PC-9 (cell line): ENCODE measurements at places on chromosomes 7 and 10. TPM values are rescaled to one million over a fixed set of nuclear protein-coding genes. Genes with fewer than 3 reads are reported as not detected.

GRCh38 chr7:155831807-155832524 lies 19.7 kb upstream of the SHH start:
- H3K27ac ChIP-seq: no peak overlapping the region
- H3K4me3 ChIP-seq: no peak overlapping the region
- H3K4me1 ChIP-seq: 0 out of 2 replicates have a peak, but pooled peaks cover 6% of the 10 kb centered on the region
- DNase-seq: no peak
- no peaks in the 10 kb centered on the region for H3K27me3 ChIP-seq

DNA sequence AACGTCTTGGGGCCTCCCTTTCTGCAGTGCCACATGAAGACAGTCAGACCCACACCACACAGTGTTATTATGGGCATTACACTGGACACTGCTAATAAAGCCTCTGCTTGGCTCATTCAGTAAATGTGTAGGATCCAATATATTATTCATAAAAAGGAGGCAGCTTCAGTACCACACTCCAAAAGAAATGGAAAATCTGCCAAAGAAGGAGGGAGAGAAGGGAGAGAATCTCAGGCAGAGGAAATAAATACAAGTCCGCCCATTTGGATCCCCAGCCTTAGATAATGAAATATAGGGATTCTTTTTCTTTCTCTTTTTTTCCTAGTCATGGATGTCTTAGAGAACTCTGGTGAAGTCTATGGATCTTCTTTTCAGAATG lies 162.2 kb downstream of the ELMO1 start:
- no peaks in the 10 kb centered on the region for H3K4me1 ChIP-seq
- H3K4me3 ChIP-seq: no peak overlapping the region
- no peak overlapping the region for H3K27ac ChIP-seq
- no peaks in the 10 kb centered on the region for H3K27me3 ChIP-seq

DNA sequence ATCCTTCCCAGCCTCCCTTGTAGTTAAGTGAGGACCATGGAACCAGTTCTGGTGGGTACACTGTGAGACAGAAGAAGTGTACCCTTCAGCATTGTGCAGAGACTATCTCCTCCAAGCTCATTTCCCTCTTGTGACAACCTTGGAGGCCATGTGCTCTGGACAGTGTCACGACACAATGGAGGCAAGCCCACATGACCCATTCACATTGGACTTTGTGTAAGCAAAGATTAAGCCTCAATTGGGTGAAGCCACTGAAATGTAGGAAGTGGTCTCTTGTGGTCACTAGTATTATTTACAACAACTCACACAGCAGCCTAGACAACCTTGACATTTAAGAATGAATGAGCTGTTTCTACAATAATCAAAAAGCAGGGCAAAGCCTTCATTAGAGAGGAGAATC lies 124.2 kb downstream of the INHBA start:
- no peak overlapping the region for H3K27ac ChIP-seq
- no peak for DNase-seq
- H3K4me1 ChIP-seq: peaks cover 45% of the 10 kb centered on the region
- H3K36me3 ChIP-seq: peaks cover 4% of the 10 kb centered on the region; the same call in 1 of the 2 replicates
- H3K27me3 ChIP-seq: no peaks in the 10 kb centered on the region
- no peak overlapping the region for H3K4me3 ChIP-seq

GRCh38 chr7:139695588-139695987 lies 82.2 kb downstream of the HIPK2 start:
- H3K4me1 ChIP-seq: no peaks in the 10 kb centered on the region
- 0 out of 2 replicates have a peak, but pooled peaks cover 5% of the 10 kb centered on the region for H3K36me3 ChIP-seq
- no peak overlapping the region for H3K4me3 ChIP-seq
- no peaks in the 10 kb centered on the region for H3K27me3 ChIP-seq
- no peak for DNase-seq
- no peak overlapping the region for H3K27ac ChIP-seq

DNA sequence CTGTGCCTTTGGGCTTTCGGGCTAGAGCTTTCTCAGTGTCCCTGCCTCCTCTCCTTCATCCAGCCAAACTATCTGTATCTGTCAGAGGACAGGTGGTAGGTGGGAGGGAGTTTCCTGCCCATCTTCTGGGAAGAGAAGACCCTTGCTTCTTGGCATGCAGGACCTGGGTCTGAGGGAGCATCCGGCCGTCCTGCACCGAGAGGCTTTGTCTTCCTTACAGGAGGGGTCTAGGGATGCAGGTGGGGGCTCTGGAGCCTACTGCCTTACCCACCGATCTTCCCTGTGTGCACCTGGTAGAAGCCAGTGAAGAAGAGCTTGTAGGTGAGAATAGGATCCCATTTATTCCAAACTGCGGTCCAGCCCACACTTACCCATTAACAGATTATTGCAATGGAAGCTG lies 5.8 kb upstream of the KLF6 start:
- peaks cover 7% of the 10 kb centered on the region for H3K4me1 ChIP-seq
- no peak overlapping the region for H3K27ac ChIP-seq
- no peak overlapping the region for H3K4me3 ChIP-seq
- DNase-seq: no peak
- no peaks in the 10 kb centered on the region for H3K27me3 ChIP-seq
- no peaks in the 10 kb centered on the region for H3K36me3 ChIP-seq

- no peak overlapping the region for H3K4me3 ChIP-seq
- H3K36me3 ChIP-seq: no peaks in the 10 kb centered on the region
Measured at GRCh38 chr7:38524786-38525185, 106.4 kb downstream of the AMPH start.

- no peaks in the 10 kb centered on the region for H3K27me3 ChIP-seq
- peaks cover 19% of the 10 kb centered on the region; the same call in 1 of the 2 replicates for H3K36me3 ChIP-seq
- H3K4me3 ChIP-seq: no peak overlapping the region
- DNase-seq: no peak
- H3K4me1 ChIP-seq: peaks cover 14% of the 10 kb centered on the region
- no peak overlapping the region for H3K27ac ChIP-seq
Measured at GRCh38 chr7:77315182-77315591, 101.0 kb downstream of the GSAP start.

DNA sequence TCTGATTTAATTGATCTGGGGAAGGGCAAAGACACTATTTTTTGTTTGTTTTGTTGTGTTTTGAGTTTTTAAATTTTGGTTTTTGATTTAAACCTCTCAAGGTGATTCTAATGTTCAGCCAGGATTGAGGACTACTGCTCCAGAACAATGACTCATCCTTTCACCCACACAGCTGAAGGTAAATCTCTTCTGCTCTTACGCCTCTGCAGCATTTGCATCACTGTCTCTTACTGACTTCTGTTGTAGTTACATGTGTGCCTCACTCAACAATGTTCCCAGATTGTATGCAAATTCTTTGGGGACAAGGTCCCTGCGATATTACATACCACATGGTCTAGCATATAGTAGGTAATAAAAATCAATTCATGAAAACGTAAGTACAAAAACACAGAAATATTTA lies 467.5 kb upstream of the LRRN3 start:
- H3K4me1 ChIP-seq: no peaks in the 10 kb centered on the region
- H3K27ac ChIP-seq: no peak overlapping the region
- no peak overlapping the region for H3K4me3 ChIP-seq
- no peaks in the 10 kb centered on the region for H3K27me3 ChIP-seq
- no peak for DNase-seq

DNA sequence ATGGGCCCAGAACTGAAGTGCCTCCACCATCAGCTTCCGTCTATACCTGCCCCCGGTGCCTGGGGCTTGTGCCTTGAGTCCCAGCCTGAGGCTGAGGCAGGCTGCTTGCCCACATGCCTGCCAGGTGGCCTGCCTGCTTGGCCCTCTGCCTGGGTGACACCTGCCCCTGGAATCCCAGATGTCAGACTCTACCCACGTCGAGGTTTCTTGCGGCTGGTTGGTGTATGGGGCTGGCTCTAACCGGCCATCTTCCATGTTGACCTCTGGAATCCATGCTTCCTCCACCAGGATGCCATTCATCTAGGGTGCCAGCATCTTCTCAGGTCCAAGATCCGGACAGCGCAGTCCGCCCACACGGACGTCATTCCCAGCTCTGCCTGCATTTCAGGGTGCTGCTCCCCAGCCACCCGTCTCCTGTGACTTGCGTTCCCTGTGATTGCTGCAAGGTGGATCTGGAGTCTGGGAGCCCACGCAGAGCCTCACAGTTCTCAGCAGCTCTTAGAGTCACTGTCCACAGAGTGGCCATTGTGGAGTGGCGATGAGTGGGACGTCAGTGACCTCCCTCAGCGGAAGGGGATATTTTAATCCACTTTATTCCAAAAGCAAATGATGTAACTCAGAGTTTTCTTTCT lies 298.1 kb downstream of the TCERG1L start:
- no peaks in the 10 kb centered on the region for H3K36me3 ChIP-seq
- no peak overlapping the region for H3K27ac ChIP-seq
- no peak for DNase-seq
- H3K27me3 ChIP-seq: peaks cover 27% of the 10 kb centered on the region; the same call in 1 of the 2 replicates
- no peaks in the 10 kb centered on the region for H3K4me1 ChIP-seq
- H3K4me3 ChIP-seq: no peak overlapping the region

Gene IFIT1B
- not detected in 2 replicates for total RNA-seq

Gene COL13A1
- 0.73 and 1.6 TPM in 2 replicates for total RNA-seq
